ENCODE measurements at places on chromosomes 1 and 21.

DNA sequence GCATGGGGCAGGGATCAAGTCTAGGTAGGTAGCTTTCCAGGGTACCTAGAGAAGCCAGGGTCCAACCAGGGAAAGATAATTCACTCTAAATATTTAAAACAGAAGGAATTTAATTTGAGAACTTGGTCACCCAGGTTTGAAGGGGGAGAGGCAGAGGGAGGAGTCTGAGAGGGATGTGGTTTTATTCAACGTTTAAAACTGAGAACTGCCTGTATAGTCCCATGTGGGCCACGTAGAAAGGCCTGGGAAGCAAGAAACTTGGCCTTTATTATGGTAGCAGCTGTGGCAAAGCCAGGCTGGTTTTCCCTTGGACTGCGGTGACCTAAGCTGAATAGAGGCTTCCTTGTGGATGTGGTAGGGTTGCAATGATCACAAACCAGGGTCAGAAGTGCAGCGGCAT, 42.0 kb upstream of the DUSP10 start:
- DNase-seq: no peak

DNA sequence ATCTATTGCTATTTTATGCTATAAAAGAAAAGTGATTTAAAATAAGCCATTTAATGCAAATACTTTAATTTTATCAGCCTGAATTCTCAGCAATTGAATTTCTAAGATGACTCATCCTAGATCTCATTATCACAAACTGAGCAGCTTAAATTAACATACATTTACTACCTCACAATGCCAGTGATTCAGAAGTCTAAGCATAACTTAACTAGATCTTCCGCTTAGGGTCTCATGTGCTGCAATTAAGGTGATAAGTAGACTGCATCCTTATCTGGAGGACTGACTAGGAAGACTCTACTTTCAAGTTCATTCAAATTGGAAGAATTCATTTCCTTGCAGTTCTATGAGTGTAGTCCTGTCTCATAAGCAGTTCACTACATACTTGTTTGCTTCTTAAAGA, 286.6 kb downstream of the COL11A1 start:
- DNase-seq: no peak

GRCh38 chr1:53957194-53957818, 11.2 kb downstream of the LRRC42 start:
- no peak for DNase-seq

GRCh38 chr1:181593042-181593441, 109.7 kb downstream of the CACNA1E start:
- DNase-seq: no peak

DNA sequence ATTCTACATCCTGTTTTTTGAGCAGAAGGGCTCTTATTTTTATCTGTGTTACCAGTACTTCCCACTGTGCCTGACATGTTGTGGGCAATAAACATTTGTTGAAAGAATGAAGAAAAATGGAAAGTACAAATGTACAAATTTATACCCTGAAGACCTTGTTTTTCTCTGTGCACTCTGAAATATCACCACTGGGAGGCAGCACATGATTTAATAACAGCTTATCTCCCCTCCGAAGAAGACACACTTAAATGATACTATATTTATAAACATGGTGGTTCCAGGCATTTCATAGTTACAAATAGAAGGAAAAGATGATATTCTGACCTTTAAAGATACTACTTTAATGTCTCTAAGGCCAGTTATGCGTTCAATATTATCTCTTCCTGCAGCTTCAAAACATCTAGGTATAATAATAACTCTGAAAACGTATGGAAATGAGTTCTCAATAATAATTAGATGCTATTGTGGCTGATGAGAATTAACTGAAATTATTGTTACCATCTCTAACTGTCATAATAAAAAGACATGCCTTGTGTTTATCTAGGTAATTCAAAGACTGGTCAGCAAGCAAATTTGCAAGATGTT, 12.8 kb downstream of the DYNLT5 start:
- peak; percentile 85 for DNase-seq

- no peak for DNase-seq
These were observed 57.7 kb downstream of the SPATA6 start for GRCh38 chr1:48414264-48414663.

DNA sequence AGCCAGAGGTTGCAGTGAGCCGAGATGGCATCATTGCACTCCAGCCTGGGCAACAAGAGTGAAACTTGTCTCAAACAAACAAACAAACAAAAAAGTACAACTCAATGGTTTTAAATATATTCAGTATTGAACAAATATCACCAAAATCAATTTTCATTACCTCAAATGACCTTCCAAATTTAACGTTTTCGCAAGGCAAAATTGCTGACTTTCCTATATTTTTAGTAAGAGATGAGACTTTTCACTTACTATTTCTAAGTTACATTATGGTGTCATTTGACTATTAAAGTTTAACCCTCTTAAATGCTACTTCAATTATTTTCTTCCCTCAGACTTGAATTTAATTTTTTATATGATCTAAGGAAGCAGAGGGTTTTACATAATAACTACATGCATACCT, 23.0 kb upstream of the ABCB10 start:
- DNase-seq: no peak

DNA sequence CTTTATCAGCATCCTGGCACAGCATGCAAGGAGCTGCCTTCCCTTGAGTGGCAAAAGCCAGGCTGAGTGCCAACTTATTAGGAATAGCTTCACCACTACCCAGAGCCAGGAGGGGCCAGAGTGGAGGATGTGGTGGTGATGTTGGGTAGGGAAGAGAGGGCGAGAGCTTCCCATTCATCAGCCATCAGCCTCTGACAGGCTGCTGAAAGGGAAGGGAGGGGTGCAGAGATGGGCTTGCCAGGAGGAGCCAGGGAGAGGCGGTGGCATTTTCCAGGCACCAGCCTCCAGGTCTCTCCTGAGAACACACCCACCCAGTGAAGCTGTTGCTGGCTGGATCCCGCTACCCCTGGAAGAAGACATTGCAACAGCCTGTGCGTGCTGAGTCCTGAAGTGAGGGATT, 168.5 kb downstream of the ACTL8 start:
- DNase-seq: no peak

DNA sequence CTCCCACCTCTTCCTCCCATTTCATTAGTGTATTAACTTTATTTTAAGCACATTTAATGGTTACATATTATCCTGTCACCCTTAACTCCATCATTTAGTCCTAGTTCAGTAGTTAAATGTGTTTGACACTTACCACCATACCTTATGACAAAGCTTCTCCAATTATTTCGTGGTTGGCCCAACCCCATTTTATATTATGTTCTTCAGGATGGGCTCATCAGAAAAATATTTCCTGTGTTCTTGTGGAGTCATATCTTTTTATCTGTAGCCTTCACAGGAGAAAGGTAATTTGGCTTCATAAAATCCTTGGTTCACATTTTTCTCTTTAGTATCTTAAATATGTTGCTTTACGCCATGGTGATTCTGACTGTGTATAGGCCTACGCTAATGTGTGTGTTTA, 142.3 kb upstream of the COL6A1 start:
- DNase-seq: no peak

GRCh38 chr1:201825245-201825644, 3.7 kb upstream of the IPO9 start:
- DNase-seq: no peak

- peak; percentile 21 for DNase-seq
These were observed 48.4 kb downstream of the CCN1 start for GRCh38 chr1:85628791-85629531.

- DNase-seq: no peak
These were observed 28.5 kb downstream of the ETNK2 start for GRCh38 chr1:204123376-204123775.

DNA sequence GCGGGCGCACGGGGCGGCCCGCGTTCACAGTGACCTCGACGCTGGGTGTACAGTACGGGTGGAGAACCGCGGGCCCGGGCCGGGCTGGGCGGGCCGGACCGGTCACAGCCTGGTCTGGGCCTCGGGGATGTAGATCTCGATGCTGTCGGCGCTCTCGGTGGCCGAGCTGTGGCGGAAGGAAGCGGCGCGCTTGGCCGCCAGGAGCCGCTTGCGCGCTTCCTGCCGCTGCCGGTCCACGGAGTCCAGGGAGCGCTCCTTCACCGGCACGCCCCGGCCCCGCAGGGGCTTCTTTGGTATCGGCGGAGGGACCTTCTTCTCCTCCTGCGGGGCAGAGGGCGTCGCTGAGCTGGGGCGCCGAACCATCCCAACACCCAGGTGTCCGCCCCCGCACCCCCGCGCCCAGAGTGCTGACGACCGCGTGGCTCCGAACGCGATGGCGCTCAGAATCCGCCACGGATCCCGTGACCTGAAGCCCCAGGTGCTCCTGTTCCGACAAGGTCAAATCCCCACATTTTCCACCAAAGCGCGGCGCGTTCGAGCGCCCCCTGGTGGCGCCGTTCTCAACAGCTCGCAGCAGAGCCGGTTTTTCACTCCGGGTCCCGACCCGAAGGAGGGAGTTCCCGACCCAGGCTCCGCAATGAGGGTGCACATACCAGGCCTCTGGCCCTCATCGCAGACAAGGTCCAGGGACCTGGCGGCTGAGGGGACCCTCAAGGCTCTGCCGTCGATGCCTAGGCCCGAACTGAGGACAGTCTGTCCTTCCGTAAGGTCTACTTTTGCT, 6.6 kb upstream of the SMIM12 start:
- peak; percentile 88 for DNase-seq

GRCh38 chr1:81729818-81730217, 70.9 kb upstream of the ADGRL2 start:
- no peak for DNase-seq

GRCh38 chr1:160149716-160150115, 1.7 kb upstream of the ATP1A4 start:
- DNase-seq: no peak

DNA sequence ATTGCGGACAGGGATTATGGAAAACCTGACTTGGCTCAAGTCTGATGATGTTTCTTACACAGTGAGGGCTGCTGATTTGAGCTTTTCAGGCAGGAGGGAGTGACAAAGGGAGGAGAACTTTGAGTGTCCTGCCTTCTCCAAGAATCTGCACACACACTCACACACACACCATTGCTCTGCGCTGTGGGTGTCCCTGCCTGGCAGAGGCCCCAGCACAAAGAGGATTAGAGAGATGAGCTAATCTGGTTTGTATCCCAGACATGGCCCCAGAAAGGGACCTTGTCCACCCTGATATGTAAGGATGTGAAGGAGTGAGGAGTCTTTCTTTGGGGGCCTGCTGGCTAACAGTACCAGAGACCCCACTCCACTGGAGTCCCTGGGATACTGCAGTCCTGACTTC, 5.9 kb upstream of the WNT2B start:
- DNase-seq: no peak

GRCh38 chr1:105373681-105374080, 1624.0 kb downstream of the AMY1C start:
- DNase-seq: no peak

- no peak for DNase-seq
These were observed 24.9 kb upstream of the CTH start for GRCh38 chr1:70386121-70386520.

- no peak for DNase-seq
These were observed 209.5 kb upstream of the C1orf174 start for GRCh38 chr1:4109628-4109940.

DNA sequence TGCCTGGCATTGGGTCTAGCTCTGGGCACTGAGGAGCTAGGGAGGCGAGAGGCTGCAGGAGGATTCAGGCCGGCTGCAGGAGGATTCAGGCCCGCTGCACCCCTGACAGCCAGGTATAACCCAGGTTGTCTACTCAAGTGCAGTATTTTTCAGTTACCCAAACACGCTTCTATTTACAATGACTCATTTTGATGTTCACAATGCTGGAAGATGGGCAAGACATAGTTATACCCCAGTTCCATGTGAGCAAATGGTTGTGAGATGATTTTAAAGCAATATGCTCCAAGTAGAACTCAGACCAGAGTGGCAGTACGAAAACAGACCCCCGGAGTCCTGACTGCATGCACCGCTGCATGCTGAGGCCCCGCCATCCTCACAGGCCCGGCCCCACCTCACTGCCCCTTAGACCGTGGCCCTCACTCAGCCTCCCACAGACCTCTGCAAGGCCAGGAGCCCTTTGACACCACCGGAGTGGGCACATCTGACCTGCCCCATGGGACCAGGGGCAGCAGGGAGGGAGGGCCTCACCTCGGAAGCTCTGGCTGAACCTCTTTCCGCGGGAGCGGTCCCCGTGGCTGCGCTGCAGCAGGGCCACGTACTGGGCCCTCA, 553 bp downstream of the LEFTY1 start:
- DNase-seq: no peak

- peak; percentile 54 for DNase-seq
These were observed 35.8 kb downstream of the PIK3CD start for GRCh38 chr1:9687120-9687873.

- no peak for DNase-seq
These were observed 326.5 kb upstream of the SGIP1 start for GRCh38 chr1:66207484-66207883.

DNA sequence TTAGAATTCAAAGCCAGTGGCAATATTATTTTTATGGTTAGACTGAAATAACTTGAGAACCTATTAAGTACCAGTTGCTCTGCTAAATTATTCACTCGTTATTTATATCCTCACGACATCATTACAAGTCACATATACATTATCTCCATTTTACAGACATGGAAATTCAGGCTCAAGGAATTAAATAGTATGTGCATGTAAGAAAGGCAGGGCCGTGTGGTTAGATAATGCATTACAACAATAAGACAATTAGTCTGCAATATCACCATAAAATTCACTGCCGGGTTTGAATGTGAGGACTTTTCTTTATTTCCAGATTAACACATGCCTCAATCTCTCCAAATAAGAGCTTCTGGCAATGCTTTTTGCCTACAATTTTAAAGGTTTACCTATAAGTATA, 523.4 kb downstream of the PTBP2 start:
- no peak for DNase-seq

DNA sequence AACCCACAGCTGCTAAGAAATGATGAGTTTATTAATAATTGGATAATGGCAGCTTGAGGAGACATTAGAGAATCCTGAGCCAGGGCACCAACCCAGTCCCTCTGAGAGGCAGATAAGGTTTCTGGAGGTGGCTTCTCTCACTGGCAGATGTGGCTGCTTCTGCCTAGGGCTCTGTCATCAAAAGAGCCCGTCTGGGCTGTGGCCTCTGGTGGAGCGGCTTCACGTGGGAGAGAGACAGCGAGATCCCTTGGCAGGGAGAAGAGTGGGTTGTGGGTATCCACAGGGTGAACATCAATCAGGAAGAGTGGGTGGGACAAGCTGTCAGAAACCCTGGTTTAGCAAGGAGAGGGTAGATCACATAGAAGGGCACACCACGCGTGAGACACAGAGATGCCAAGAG, 30.0 kb downstream of the VWA5B1 start:
- DNase-seq: no peak

DNA sequence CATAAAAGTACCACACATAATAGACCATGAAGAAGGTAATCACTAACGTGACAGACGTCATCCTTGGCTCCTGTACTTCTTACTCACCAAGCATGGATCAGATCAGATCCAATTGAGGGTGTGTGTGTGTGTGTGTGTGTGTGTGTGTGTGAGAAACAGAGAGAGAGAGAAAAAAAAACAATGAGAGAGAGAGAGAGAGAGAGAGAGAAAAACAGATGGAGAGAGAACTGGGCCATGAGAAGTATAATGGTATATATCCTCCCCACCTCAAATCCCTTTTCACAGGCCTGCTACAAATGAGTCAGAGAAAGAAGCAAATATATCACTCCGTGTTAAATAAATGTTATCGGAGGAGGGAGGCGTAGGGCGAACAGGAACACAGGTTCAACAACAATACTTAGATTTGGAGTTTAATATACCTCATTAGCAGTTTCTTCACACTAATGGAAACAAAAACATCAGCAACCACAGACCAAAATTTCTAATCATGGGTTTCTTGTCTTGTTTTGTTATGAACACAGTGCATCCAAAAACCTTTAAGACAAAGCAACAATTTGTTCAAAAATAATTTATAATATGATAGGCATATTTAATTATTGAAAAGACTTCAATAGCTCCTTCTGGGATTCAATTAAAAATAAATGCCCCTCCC, 45.3 kb downstream of the TIAM1 start:
- no peak for DNase-seq

Data from KBM-7 (cell line).